ENCODE measurements at places on chromosomes 3 and 15.

DNA sequence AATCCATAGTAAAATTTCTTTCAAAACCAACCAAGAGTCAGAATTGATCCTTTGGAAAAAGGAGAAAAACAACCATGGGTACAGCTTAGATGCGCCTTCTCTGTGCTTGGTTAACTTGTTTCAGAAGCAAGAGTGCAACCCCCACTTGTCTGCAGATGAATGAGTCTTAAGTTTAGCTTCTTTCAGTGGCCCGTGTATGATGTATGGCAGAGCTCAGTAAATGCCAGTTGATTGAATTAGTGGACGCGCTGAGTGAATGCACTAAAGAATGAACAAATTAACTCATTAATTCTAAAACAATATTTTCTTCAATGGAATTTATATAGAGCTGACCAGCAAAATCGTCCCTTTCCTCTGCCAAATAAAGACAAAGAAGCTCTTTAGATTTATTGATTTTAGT is 67.0 kb upstream of the ARHGEF3 start:
- DNase-seq: no peak

GRCh38 chr3:149895769-149896168 is 74.9 kb downstream of the PFN2 start:
- no peak for DNase-seq

DNA sequence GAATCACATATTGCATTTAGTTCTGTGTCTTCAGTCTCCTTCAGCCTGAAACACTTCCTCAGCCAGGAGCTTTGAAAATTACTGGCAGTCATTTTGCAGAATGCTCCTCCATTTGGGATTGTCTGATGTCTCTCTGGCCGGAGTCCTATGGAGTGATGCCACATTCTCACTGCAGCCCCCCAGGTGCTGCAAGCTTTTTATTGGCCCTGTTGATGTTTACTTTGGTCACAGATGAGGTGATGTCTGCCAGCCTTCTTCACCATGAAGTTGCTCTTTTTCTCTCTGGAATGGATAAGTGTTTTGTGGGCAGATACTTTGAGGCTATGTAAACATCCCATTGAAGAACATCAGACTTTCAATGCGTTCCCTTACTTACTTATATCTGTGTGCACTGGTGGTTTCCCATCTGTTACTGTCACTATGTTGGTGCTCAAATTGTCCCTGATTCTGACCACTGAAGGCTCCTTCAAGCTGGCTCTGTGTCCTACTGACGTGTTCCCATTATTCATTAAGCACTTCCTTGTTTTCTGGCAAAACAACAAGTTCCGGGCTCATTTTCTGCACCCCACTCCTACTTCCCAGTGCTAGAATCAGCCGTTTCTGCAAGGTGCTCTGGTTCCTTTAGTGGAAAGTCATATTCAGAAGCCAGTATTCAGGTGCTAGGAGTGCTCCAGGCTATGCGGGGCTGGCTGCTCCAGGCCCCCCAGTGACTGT is 1.4 kb upstream of the CLEC3B start:
- no peak for DNase-seq

GRCh38 chr15:59401824-59402569 is 29.3 kb upstream of the MYO1E start:
- DNase-seq: peak; percentile 33

DNA sequence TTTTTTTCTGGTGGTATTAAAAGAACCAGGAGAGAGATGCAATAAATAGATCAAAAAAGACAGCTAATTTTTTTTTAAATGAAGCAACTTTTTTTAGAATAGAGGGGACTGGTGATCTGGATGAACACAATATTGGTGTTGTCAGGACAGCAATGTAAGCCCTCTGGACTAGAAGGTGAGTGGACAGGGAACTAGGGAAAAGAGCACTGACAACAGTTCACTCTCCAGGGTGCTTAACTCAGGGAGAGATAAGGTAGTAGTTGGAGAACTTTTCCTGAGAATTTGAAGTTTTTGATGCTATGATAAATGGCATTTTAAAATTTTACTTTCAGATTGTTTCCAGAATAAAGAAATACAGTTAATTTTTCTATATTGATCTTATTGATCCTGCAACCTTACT is 158.3 kb upstream of the STAC start:
- DNase-seq: no peak

Data from NCI-H1092 (cell line).